Activated CD4-positive, alpha-beta T cell treated with anti-CD3 and anti-CD28 coated beads for 4 hours (primary cell): ENCODE measurements at places on chromosomes 5 and 9.
A peak's percentile ranks its signal among the peaks of the same experiment; 100 is the strongest.

- no peak for DNase-seq
These were observed 1.7 kb downstream of the CANX start for GRCh38 chr5:179700401-179700918.

GRCh38 chr5:107935645-107936044, 264.9 kb upstream of the EFNA5 start:
- no peak for DNase-seq

DNA sequence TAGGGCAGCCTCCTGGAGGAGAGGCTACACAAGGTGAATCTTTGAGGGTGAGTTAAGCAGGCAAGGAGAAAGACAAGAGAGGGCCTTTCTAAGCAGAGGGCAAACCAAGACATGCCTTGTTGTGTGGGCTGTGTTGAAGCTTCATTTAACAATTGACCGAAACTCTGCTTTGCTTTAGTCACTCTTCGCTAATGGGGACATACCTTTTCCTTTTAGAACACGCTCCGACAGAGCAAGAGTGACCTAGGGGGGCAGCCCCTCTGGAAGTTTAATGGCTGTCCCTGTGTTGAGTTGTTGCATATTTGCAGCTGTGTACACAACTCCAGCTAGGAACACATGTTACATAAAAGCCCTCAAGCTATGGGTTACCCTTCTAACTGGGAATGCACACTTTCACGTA, 218.1 kb upstream of the WWC1 start:
- no peak for DNase-seq

- DNase-seq, result no peak
These were observed 22.5 kb upstream of the SPARC start for GRCh38 chr5:151709109-151709735.

- no peak for DNase-seq
These were observed 20.3 kb upstream of the TNIP1 start for GRCh38 chr5:151101151-151101550.

GRCh38 chr5:95871146-95871806, 48.8 kb upstream of the GLRX start:
- DNase-seq, result no peak

GRCh38 chr5:142143878-142144277, 35.3 kb downstream of the NDFIP1 start:
- DNase-seq, result no peak

- DNase-seq, result peak; percentile 60
These were observed 48.0 kb upstream of the CAST start for GRCh38 chr5:96614110-96614691.

DNA sequence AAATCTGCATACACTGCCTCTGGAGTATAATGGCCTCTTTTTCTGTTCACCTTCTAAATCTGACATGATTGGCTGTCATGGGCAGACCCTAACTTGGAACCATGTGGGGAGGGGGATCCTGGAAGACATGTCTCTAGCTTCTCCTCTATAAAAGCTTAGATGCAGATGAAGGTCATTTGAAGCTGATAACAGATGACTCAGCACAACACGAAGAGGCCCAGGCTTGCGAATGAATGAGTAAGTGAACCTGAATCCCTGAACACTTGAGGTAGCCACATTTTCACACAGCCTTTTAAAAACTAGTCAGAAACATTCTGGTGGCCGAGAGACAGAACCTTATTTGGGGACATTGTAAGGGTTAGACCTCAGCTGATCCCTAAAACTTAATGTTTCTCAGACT, 282.6 kb downstream of the ELAVL2 start:
- no peak for DNase-seq

DNA sequence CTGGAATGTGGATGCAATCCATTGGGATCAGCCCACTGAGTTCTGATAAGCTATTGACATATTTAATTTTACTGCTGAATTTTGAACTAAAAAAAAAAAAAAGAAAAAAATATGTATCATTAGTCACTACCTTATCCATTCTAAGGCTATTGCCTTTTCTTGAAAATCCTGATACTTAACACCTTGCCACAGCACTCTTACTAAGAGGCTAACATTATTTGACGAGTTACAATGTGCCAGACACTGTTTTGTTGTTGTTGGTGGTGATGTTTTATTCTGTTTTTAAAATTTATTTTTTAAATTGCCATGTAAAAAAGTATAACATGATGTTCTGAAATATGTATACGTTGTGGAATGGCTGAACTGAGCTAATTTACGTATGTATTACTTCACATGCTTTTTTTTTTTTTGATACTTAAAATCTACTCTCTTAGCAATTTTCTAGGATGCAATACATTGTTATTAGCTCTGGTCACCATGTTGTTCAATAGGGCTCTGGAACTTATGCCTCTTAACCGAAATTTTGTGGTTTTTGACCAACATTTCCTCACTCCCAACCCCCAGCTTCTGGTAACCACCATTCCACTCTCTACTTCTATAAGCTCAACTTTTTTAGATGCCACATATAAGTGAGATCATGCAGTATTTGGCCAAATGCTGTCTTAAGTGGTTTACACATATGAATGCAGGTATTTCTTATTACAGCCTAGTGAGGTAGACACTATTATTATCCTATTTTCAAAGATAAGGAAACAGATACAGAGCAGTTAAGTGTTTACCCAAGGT, 134.8 kb upstream of the PCA3 start:
- DNase-seq, result no peak

GRCh38 chr9:134690301-134690751, 48.7 kb downstream of the COL5A1 start:
- DNase-seq, result no peak

DNA sequence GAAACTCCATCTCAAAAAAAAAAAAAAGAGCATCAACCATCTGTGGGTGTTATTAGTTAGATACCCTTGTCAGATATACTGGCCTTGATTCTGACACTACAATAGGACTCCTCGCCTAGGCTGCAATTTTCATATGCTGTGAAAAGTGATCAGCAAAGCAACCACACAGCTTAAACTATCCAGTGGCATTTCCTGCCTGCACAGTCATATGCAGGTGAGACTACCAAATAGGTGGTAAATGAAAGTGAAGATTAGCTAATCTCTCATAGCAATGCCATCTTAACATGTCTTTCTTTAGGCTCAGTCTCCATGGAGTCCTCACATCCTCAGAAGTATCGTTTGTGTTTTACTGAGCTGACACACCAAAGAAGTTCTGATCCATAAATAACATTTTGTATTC, 40.8 kb downstream of the GRAMD2B start:
- no peak for DNase-seq

DNA sequence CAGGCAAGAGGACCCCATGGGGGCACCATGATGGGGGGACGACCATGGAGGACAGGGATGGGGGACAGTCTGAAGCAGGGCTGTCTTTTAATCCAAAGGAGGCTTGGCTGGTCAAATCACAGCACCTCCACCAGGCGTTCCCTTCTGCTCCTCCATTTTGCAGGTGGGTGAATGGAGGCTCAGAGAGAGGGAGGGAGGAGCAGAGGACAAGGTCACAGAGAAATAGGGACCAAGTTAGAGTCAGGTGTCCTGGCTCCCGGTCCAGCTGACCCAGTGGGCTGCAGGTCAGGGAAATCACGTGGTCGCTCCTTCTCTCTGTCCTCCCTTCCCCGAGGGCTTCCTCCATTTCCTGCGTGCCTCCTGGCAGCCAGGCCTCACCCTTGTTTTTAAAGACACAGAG, 156.4 kb upstream of the SMIM23 start:
- DNase-seq, result no peak

DNA sequence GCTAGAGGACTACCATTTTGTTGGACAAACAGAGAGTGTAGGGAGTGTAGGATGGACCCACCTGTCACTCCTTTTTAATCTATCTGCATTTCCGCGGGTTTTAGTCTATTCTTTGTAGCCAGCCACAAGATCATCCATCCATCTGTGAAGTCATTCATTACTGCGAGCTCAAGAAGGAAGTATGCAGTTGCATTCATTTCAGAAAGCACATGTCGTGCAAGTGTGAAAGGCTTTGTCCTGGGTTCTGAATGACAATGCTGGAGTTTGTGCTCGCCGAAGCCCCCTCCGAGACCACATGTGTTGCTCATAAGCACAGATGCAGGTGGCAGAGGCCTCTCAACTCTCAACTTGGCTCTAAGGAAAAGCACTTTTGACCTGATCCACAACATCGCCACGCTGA, 70.3 kb upstream of the BASP1 start:
- no peak for DNase-seq

- DNase-seq, result no peak
These were observed 27.6 kb downstream of the TLX3 start for GRCh38 chr5:171336521-171337209.

GRCh38 chr5:148932355-148932935, 106.0 kb downstream of the ADRB2 start:
- DNase-seq, result no peak

GRCh38 chr5:160315968-160316367, 3.6 kb upstream of the CCNJL start:
- DNase-seq, result no peak

DNA sequence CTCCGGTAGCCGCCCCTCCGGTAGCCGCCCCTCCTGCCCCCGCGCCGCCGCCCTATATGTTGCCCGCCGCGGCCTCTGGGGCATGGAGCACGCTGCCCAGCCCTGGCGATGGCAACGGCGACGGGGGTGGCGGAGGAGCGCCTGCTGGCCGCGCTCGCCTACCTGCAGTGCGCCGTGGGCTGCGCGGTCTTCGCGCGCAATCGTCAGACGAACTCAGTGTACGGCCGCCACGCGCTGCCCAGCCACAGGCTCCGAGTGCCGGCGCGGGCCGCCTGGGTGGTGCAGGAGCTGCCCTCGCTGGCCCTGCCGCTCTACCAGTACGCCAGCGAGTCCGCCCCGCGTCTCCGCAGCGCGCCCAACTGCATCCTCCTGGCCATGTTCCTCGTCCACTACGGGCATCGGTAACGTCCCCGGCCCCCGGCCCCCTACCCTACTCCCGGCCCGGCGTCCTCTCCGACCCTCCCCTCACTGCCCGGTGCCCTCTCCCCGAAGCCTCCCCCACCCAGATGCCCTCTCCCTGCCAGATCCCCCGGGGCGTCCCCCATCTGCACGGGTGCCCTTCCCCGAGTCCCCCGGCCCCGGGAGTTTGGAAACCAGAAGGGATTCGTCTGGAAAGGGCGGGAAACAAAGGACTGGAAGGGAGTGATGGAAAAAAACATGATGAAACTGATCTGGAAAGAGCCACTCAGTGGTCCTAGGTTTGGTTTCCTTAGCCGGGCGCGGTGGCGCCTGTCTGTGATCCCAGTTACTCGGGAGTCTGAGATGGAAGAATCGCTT, 417 bp downstream of the SRD5A1 start:
- no peak for DNase-seq

DNA sequence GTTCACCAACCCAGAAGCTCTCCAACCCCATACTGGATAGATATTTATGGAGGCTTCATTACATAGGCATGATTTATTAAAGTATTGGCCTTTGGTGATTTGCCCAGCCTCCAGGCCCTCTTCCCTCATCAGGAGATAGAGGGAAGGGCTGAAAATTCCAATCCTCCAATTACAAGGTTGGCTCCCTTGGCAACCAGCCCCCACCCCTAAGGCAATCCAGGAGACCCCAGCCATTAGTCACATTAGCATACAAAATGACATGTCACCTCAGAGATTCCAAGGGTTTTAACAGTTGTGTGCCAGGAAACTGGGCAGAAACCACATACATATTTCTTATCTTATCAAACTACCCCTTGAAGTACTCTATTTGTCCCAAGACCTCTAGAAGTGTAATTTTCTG, 210.0 kb downstream of the HINT1 start:
- DNase-seq, result no peak

DNA sequence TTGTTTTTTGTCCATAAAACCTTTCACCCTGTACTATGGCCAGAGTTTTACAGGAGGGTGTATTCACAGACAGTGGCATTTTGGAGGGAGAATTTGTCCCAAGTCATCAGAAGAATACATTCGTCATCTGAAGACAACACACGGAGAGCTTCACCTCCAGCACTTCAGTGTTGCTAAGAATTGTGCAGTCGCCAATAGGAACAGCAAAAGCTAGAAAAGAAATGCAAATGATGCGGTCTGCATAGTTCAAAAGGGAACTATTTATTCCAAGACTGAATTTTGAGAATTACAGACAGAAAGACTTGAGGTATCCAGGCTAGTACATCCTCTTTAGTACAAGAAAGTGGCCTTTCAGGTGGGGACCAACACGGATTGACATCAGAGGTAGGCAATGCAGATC, 399.2 kb upstream of the KIF2A start:
- no peak for DNase-seq

DNA sequence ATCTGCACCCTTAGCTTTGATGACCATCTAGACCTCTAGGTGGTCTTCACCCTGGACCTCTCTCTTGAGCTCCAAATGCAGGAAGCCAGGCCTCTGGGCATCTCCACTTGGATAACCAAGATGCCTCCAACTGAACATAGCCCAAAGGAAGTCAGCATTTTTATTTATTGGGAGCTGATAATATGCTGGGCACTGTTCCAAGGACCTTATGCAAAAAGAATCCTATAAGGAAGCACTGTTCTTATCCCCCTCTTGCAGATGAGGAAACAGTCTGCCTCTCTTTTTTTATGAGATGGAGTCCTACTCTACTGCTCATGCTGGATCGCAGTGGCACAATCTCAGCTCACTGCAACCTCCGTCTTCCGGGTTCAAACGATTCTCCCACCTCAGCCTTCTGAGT, 219.9 kb downstream of the CDK5RAP2 start:
- no peak for DNase-seq

- no peak for DNase-seq
These were observed 108.1 kb upstream of the PRRC1 start for GRCh38 chr5:127409246-127409917.

DNA sequence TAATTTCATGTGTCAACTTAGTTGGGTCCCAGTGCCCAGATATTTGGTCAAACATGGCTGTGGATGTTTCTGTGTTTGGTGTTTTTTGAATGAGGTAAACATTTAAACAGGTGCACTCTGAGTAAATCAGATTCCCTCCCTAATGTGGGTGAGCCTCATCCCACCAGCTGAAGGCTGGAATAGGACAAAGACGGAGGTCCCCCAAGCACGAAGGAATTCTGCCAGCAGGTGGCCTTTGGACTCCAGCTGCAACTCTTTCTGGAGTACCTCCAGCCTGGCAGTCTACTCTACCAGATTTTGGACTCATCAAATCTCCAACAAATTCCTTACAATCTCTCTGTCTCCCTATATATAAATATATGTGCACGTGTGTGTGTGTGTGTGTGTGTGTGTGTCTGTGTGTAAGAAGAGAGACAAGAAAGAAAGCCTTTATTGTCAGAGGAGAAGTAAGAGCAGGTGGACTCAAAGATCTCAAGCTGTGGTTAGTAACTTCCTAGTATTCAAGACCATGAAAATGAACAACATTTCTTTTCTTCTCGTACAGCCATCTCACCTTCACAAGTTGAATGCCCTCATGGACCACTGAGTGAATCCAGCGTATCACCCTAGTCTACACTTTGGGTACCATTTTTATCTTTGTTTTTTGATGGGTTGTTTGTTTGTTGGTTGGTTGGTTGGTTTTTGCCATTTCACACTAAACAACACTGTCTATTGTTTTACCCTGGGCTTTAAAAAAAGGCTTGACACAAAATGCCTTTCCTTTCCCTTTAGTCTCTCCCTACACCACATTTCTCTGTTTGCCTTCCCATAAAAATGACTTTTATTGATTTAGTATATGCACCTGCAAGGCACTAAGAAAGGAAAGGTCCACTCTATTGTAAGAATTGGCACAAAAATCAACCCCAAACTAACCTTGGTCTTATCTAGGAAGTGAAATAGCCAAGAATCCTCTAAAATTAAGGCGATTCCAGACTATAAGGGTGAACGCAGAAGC, 118.7 kb downstream of the TENT4A start:
- DNase-seq, result no peak

GRCh38 chr5:77784735-77785134, 8.6 kb upstream of the TBCA start:
- no peak for DNase-seq
